ENCODE measurements at places on chromosomes 3 and 15.
A peak's percentile ranks its signal among the peaks of the same experiment; 100 is the strongest.

GRCh38 chr15:67569668-67570067, 27.2 kb downstream of the MAP2K5 start:
- DNase-seq: no peak

GRCh38 chr3:144294659-144295538, 323.3 kb downstream of the DIPK2A start:
- DNase-seq: no peak

- DNase-seq: no peak
These were observed 142.6 kb downstream of the PLCL2 start for GRCh38 chr3:17027318-17027717.

DNA sequence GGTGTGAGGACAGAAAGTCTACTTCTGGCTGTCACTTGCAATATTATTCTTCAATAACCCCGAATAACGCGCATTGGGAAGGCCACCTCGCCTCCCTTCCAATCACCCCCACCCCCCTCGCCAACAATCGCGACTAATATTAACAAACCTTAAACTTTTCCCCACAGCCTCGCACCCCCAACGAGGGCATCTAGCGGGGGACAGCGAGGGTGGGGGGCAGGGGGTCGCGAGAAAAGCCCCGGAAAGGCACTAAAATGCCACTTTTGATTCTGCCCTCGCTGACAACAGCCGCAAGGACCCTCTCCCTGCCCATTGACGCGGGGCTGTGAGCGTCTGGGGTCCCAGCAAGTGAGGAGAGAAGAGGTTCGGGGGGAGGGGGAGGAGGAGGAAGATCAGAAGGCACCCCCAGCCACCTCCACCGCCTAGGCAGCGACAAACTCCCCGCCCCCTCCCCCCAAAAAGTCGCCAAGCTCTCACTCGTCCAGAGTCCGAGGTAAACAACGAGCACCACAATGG, 868 bp downstream of the SATB1 start:
- DNase-seq: peak; percentile 22
